ENCODE measurements at places on chromosomes 4 and X.

- no peak for DNase-seq
Measured at GRCh38 chr4:42501624-42502401, 104.5 kb downstream of the SHISA3 start.

- DNase-seq, result no peak
Measured at GRCh38 chr4:165783626-165784025, 89.4 kb upstream of the TLL1 start.

DNA sequence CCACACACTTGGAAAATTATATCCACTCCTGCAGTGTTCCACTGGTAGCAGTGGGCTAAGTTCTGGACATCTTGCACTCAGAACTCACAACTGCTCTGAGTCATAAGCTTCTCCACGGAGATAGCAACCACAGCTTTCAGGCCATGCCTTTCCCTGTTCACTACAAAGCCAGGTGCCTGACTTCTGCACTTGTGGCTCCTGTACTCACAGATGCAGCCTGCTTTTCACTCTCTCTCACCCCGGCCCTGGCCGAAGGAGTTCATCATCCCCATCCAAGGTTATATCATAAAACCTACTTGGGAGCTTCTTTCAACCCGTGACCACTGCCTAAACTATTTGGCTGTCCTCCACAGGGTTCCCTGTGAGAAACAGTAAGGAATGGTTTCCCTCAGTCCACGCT lies 999.4 kb downstream of the GLUD2 start:
- no peak for DNase-seq

- DNase-seq, result no peak
Measured at GRCh38 chrX:331825-332495, 13.4 kb upstream of the GTPBP6 start.

DNA sequence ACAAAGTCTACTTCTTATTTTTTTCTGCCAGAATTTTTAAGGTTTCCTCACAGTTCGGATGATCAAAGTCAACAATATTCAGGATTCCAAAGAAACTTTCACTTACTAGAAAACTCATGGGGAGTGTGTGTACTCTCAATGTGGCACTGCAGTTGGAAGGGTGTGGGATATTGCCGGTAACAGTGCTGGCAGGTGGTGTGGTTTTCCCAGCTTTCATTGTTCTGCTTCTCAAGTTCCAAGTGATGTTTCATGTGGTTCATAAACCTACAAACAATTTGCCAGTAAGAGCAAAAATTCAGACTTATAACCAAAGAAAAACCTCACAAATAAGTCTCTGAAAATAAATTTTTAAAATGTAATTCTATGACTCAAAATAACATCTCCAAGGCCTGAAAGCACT lies 39.8 kb downstream of the ZNF280C start:
- no peak for DNase-seq

- DNase-seq, result no peak
Measured at GRCh38 chrX:153913211-153913610, 8.7 kb downstream of the AVPR2 start.

DNA sequence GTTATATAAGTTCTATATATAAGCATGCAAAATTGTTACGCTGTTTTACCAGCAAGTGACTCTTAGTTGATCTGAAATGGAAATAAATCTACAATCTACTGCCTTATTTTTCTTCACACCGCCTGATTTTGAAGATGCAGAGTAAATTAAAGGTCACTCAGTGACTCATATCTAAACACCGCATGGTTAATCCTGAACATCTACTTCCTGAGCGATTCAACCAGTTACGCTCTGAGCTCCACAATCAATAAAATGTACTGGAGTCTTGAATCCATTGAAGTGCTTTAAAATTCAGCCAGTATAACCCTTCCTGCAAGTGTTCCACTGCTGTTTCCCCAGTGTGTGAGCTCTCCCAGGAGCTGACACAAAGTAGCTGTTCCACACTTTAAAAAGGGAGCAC lies 192.8 kb downstream of the SLC7A11 start:
- DNase-seq, result no peak

GRCh38 chrX:63186137-63186536 lies 165.0 kb downstream of the SPIN4 start:
- DNase-seq, result no peak

DNA sequence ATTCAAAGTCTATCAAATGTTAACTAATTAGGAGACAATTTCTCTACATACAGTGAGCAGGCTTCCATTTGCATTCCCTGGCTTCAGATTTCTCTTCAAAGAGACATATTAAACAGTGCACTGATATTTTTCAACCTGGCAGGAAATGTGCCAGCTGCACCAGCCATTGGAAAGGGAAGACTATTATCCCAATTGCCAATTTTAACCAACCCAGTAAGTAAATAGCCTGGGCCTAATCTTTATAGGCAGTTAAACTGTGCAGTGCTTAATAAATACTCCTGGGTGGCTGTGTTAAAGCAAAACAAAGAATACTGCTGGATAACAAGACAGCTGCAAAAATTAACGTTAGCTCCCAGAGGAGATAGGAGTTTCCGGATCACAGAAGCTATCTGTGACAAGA lies 111.9 kb upstream of the GALNT7 start:
- DNase-seq, result no peak

DNA sequence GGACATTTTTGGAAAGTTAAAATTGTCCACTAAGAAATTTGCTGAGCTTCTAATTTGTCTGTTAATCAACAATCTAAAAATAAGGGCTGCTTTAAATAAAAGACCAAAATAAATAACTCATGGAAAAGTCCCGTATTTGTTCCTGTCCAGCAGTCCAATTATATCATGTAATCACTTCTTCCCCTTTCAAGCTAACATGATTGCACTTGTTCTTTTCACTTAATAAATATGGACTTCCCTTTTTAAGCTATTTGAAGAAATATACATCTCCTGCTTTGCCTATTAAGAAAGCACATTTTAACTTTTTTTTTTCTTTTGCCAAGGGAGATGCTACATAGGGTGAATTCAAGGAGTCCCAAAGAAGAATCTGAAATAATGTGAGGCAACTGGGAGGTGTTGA lies 55.6 kb upstream of the FRAS1 start:
- DNase-seq, result no peak

GRCh38 chr4:119116021-119116420 lies 19.6 kb upstream of the MYOZ2 start:
- no peak for DNase-seq

GRCh38 chr4:137180349-137180748 lies 351.9 kb downstream of the PCDH18 start:
- DNase-seq, result no peak

- DNase-seq, result no peak
Measured at GRCh38 chrX:5290635-5291034, 938.0 kb downstream of the NLGN4X start.

GRCh38 chr4:54971474-54971950 lies 153.9 kb downstream of the KDR start:
- DNase-seq, result no peak

GRCh38 chr4:172104539-172104938 lies 291.3 kb downstream of the GALNTL6 start:
- DNase-seq, result no peak

All from cortex of kidney (tissue), 1 donor.